ENCODE measurements at places on chromosomes 11 and 22. TPM values are rescaled to one million over a fixed set of nuclear protein-coding genes. Genes with fewer than 3 reads are reported as not detected.

Gene CD6
- total RNA-seq, result not detected

Gene DDTL
- 4.1 TPM for total RNA-seq

Gene LRRC51
- total RNA-seq, result 3.9 TPM

Gene ZNF280A
- total RNA-seq, result not detected

Gene SULT4A1
- 0.47 TPM for total RNA-seq

Gene PARVG
- 0.09 TPM for total RNA-seq

Gene OR6T1
- total RNA-seq, result not detected

Gene ELFN2
- 0.32 TPM for total RNA-seq

Gene MAPK8IP2
- total RNA-seq, result 0.32 TPM

Gene NCF4
- total RNA-seq, result not detected

Gene SAA4
- total RNA-seq, result not detected

Gene GGTLC3
- not detected for total RNA-seq

Gene CSF2RB
- total RNA-seq, result under 0.01 TPM

Gene CASP5
- total RNA-seq, result under 0.01 TPM

Gene KRTAP5-10
- not detected for total RNA-seq

Gene MCAM
- 0.94 TPM for total RNA-seq

Gene PIH1D2
- 1.4 TPM for total RNA-seq

Gene FBLN1
- total RNA-seq, result 957 TPM

Gene CRYBA4
- not detected for total RNA-seq

Gene MYRF
- total RNA-seq, result 0.16 TPM

Gene SLC29A2
- 0.17 TPM for total RNA-seq

Gene MMP13
- not detected for total RNA-seq

Gene CHRM4
- 0.09 TPM for total RNA-seq

Gene LGALS12
- not detected for total RNA-seq

Gene NNMT
- 133 TPM for total RNA-seq

Gene AP1B1
- 48.2 TPM for total RNA-seq

Gene ADAMTS8
- 0.32 TPM for total RNA-seq

Gene GAB4
- not detected for total RNA-seq

Gene C22orf15
- 0.43 TPM for total RNA-seq

Gene TMEM86A
- total RNA-seq, result 0.60 TPM

Gene TUBA8
- 0.63 TPM for total RNA-seq

Gene ABCC8
- total RNA-seq, result not detected

Gene CASP4
- total RNA-seq, result 107 TPM

Gene RNF141
- total RNA-seq, result 41.5 TPM

Gene PKDREJ
- total RNA-seq, result 0.09 TPM

Gene DUSP8
- 0.09 TPM for total RNA-seq

Gene TSSK2
- total RNA-seq, result not detected

Gene DDX25
- total RNA-seq, result under 0.01 TPM

Gene SIK2
- total RNA-seq, result 10.0 TPM

Gene CARNS1
- 0.16 TPM for total RNA-seq

Gene MS4A3
- total RNA-seq, result not detected

Gene THRSP
- total RNA-seq, result not detected

Gene CARD16
- 30.0 TPM for total RNA-seq

Gene HMOX1
- total RNA-seq, result 240 TPM

Gene KDM4F
- not detected for total RNA-seq

Gene HBE1
- not detected for total RNA-seq

Gene LMO2
- total RNA-seq, result under 0.01 TPM

Gene OR8G1
- total RNA-seq, result not detected

Gene A4GALT
- total RNA-seq, result 24.9 TPM

Gene SCN3B
- under 0.01 TPM for total RNA-seq

Gene ACTN3
- total RNA-seq, result 0.32 TPM

Gene KRTAP5-2
- total RNA-seq, result not detected

Gene CHRM1
- 0.09 TPM for total RNA-seq

Gene TTC36
- not detected for total RNA-seq

Gene MS4A6A
- not detected for total RNA-seq

Gene OR51E2
- total RNA-seq, result not detected

Gene PRG2
- not detected for total RNA-seq

Gene PNPLA5
- total RNA-seq, result not detected

Gene MS4A10
- not detected for total RNA-seq

Measured in bronchial smooth muscle cell (primary cell).